NCI-H69 (cell line): ENCODE measurements at places on chromosomes 1 and 21.

- no peak for DNase-seq
Observed at GRCh38 chr21:37176716-37177115, 90.4 kb downstream of the VPS26C start.

- DNase-seq: peak; percentile 46
Observed at GRCh38 chr1:40404670-40405462, 31.3 kb downstream of the SMAP2 start.

GRCh38 chr1:46401154-46401913, 7.2 kb downstream of the FAAH start:
- DNase-seq: no peak

- DNase-seq: no peak
Observed at GRCh38 chr1:205986861-205987260, 16.3 kb downstream of the RAB7B start.

- DNase-seq: peak; percentile 2
Observed at GRCh38 chr1:94231746-94232145, 5.6 kb downstream of the ARHGAP29 start.

- DNase-seq: peak; percentile 75
Observed at GRCh38 chr1:29332204-29332603, 95.9 kb downstream of the PTPRU start.

DNA sequence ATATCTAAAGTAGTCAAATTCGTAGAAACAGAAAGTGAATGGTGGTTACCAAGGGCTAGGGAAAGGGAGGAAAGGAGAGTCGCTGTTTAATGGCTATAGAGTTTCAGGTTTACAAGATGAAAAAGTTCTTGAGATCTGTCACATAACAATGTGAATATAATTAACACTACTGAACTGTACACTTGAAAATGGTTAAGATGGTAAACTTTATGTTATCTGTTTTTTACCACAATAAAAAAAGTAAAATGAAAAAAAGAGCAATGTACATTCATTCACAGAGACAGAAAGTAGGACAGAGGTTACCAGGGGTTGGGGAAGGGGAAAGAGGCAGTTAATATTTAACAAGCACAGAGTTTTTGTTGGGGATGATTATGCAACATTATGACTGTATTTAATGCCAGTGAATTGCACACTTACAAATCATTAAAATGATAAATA, 53.3 kb upstream of the SEC16B start:
- DNase-seq: no peak

DNA sequence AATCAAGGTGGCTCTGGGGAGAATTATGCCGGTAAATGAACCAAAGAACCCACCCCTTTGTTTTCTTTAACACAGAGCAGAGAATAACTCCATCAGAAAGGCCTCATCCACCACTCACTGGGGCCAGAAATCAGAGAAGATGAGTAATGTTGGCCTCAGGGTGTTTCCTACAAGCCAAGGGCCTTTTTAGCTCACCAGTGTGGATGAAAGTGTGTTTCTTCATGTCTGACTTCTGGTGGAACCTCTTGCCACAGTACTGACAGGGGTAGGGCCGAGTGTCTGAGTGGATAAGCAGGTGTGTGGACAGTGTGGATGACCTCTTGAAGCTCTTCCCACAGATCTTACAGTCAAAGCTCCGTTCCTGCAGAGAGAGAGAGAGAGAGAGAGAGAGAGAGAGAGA, 8.3 kb downstream of the GFI1 start:
- DNase-seq: no peak

GRCh38 chr1:96313216-96313615, 408.4 kb upstream of the PTBP2 start:
- no peak for DNase-seq

GRCh38 chr1:117034791-117035290, 25.3 kb upstream of the TTF2 start:
- DNase-seq: peak; percentile 69

DNA sequence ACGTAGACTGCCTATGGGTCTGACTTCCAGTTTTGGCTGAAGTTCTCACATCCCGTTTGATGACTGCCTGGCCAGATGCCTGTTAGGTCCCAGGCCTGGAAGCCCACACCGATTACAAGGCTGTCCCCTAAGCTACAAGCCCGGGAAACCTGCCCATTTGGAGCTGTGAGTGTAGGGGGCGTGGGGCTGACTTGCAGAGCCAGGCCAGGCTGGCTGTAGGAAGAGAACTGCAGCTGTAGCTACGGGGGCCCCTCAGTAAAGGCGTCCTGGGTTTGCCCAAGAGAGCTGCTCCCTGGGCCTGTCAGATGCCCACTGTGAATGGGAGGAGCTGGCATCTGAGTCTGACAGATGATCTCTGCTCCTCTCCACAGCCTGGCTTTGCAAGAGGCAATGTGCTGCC, 199.7 kb downstream of the CAMTA1 start:
- no peak for DNase-seq

DNA sequence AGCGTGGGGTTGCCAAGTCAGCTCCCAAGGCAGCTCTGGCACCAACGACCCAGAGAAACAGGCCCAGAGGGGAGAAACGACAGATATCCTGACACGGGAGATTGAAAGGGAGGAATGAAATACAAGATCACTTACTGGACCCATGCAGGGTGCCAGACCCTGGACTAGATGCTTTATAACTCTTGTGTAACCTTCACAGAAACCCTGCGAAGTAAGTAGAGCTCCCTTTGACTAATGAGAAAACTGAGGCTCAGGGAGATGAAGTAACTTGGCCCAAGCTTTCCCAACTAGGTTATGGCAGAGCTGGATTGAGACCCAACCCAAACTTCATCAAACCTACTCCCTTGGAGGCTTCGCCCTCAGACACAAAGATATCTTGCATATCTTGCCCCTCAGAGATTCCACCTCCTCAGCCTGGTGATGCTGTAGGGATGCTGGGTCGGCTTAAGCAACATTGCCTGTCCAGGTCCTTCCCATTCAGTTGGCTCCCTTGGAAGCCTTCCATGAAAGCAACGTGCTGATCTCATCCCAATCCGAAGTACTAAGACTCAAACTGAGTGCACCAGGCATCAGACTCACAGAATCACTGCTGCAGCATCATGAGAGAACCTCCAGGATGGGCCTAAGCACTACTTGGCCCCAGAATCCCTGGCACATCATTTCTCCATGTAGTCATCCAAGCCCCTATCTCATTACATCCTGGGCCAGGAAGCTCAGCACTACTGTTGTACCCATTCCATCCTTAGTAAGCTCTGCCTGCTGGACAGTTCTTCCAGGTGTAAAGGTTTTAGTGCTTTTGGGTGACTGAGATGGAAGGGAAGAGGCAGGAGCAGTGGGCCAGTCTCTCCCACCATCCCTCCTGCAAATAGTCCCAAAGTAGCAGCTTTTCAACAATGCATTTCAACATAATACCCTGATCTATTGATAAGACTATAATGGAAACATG, 1.1 kb upstream of the IGSF9 start:
- peak; percentile 48 for DNase-seq

DNA sequence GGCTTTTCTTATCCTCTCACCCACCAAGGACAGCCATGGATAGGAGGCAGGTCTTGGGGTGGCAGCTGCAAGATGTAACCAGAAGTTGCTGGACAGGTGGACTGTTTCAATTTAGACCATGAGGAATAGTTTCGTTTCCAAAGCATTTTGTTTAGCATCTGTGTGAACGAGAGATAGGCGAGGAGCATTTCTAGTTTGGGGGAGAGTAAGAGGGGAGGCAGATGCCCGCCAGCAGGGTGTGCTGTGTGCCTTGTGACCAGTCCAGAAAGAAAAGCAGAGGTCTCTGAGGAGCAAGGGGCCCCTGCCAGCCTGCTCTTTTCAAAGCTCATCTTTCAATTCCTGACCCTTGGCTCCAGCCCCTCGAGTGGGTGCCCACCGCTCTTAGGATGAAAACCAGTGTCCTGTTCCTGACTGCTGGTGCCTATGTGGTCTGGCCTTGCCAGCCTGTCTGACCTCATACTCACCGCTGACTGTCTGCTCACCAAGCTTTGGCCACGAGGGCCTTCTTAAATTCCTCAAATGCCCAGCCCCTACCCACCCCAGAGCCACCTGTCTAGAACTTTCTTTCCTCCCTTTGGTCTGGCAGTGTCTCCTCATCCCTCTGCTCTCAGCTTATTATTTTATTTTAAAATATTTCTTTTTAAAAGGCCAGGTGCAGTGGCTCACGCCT, 8.5 kb downstream of the SERINC2 start:
- peak; percentile 55 for DNase-seq

DNA sequence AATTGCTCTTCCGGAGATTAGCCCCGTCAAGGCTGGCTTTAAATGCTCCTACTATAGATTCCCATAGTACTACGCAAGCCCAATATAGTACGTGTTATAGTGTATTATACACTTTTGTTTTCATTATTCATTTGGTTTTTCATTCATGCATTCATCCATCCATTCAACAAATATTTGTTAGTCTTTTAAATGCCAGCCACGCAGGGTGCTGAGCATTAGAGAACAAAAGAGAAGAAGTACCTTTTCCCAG, 513 bp upstream of the RAB3GAP2 start:
- DNase-seq: no peak

- DNase-seq: peak; percentile 63
Observed at GRCh38 chr1:62299426-62300200, 19.6 kb downstream of the KANK4 start.

- DNase-seq: no peak
Observed at GRCh38 chr1:42173961-42174735, 9.6 kb upstream of the GUCA2A start.

GRCh38 chr1:228280106-228280901, 72.5 kb downstream of the OBSCN start:
- no peak for DNase-seq

DNA sequence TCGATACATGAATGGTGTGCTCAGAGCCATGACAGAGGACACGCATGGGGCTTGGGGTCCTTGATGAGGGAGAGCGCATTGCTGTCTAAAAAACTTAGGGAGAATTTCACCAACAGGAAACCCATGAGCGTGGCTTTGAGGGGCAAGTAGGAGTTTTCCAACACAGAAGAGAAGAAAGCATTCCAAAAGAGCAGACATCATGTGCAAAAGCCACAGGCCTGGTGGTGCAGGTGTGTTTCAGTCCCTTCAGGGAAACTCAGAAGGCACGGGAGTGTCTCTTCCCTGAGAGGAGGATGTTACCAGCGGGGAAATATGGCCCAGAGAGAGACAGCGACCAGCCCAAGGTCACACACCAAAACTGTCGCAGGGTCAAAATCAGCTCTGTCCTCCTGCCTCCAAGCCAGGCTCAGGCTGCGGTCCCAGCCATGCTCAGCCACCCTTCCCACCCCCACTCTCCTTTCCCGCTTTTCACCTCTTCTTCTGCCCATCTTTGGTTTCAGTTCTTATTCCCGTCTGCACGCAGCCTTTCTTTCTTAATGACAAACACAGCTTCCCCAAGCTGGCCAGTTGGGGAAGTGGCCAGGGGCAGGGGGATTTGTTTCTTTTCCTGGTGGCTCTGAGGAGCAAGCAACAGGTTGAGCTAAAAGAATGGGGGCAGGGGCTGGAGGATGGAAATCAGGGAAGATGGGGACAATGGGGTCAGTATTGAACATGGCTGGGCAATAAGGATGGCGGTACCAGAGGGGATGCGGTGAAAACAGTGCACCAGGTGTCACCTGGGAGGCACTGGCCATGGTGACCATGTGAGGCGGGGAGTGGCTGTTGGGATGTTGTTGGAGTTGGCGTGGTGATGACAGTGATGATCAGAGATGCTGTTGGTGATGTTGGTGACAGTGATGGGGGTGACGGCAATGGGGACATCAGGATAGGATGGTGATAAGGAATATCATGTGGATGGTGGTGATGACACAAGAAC, 10.3 kb downstream of the LAPTM5 start:
- peak; percentile 22 for DNase-seq

GRCh38 chr21:35211782-35212181, 162.7 kb upstream of the RUNX1 start:
- no peak for DNase-seq

DNA sequence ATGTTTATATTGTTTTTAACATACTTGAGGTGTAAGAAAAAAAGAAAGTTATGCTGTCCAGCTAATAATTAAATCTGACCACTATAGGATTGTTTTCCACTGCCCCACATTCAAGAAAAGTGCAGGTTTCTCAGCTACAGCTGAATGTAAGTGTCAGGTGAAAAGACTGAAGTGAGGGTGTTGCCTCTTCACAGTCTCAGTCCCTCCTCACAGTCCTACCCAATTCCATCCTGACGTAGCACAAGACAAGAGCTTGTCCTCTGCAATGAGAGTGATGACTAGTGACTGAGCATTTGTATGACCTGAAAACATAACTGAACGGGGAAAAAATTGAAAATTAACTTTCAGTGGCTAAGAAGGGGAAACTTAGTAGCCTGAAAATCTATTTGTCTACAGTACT, 1039.5 kb downstream of the ADGRL2 start:
- DNase-seq: no peak

DNA sequence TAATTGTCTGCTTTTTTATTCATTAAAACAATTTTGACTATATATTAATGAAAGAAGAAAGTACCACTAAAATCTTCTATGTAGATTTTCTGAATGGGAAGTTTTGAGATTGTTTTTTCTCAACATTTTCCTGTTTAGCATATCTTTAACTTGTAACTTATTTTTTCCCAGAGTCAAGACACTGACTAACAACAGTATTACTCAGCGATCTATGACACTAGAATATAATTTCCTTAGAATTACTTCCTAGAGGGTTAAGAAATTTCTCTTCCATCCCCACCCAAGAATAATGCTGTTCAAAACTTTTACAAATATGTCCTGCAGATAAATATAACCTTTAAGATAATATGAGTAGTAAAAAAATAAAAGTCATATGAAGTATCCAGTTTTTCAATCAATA, 218.2 kb upstream of the NR5A2 start:
- no peak for DNase-seq

- no peak for DNase-seq
Observed at GRCh38 chr1:42195841-42196240, 31.3 kb upstream of the GUCA2A start.

- DNase-seq: no peak
Observed at GRCh38 chr21:35198565-35198964, 149.5 kb upstream of the RUNX1 start.

DNA sequence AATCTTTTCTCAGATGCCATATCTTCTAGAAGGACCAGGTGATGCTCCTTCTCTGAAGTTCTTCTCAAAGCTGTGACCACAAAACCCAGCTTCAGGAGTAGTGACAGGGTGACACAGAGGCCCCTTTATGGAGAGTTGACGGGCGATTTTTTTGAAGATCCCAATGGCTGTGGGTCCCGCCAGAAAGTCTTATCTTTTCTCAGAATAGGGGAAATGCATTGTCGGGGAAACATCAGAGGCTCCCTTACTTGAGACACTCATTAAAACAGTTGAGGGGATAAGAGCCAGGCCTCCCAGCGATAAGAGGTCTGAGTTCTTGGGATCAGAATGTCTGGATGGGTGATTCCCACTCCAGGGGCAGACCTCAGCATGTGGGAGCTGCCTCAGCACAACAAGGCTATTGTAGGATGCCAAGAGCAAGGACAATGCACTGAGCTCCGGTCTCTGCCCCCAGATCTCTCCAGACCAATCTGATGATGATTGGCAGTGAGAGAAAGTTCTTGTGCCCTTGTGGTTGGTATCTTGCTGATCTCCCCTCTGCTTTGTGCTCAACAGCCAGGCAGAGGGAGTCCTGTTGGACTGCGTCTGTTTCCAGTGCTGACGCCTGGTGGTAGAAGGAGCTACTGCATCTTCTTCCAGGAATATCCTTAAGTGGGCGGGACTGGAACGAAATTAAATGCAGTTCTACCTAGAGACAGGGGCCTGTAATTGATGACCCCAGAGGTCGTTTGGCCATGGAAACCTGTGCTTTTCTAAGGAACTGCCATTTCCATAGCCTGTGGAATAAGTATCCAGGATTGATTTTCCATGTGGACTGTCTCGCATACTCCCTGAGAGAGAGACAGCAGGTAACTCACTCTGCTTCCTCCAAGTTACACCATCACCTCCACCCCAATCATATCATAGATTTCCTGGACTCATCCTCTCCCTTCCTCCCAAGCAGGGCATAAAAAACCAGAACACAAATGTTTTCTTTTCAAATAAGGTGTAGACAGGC, 6.8 kb upstream of the ACKR1 start:
- peak; percentile 55 for DNase-seq
